ENCODE measurements at places on chromosomes 5 and 9.

- peak; percentile 61 for DNase-seq
Observed at GRCh38 chr5:135556620-135557019, 20.9 kb upstream of the NEUROG1 start.

GRCh38 chr9:33472881-33473615 lies 676 bp downstream of the NOL6 start:
- peak; percentile 25 for DNase-seq

GRCh38 chr5:123814801-123815470 lies 303.0 kb downstream of the CSNK1G3 start:
- DNase-seq, result no peak

- no peak for DNase-seq
Observed at GRCh38 chr5:383621-384020, 59.4 kb upstream of the EXOC3 start.

GRCh38 chr5:150404941-150405816 lies 7.5 kb downstream of the CD74 start:
- no peak for DNase-seq

DNA sequence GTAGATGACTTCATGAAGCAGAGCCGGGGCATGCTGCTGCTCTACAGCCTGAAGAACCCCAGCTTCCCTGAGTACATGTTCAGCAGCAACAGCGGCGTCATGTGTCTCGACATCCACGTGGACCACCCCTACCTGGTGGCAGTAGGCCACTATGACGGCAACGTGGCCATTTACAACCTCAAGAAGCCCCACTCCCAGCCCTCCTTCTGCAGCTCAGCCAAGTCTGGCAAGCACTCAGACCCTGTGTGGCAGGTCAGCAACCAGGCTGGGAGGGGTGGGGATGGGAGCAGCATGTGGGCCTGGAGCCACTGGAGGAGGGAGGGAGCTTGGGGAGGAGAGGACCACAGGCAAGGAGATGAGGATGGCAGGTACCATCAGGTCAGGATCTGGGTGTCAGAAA lies 16.2 kb downstream of the ENHO start:
- DNase-seq, result no peak

GRCh38 chr9:99966716-99967115 lies 60.3 kb downstream of the STX17 start:
- DNase-seq, result no peak

DNA sequence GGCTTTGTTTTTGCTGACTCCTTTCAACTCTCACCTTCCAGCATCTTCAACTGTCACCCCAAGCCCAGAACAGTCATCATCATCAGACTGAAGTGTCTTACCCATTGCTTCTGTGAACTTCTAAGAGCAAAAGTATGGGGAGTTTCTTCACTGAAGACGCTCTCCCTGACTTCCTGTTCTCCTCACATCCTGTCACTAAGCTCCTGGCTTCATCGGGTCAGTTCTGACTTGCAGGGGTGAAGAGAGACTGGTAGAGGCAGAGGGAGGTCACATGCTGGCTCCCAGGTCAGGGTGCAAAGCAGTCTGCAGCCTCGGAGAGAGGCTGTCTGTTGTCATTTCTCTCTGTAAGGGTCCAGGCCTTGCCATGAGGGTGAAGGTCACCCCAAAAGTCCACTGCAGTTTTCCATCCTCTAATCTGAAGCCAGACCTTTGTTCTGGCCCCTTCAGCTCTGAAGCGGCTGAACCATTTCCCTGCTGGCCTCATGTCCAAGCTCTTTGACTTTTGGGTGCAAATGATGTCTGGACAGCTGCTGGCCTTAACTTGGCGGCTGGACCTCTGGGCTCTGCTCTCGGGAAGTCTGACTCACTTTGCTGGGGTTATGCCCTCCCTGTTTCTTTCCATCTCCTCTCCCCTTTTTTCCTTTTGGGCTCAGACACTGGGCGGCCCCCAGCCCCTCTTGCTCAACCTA lies 305.0 kb downstream of the RAB3C start:
- DNase-seq, result no peak

DNA sequence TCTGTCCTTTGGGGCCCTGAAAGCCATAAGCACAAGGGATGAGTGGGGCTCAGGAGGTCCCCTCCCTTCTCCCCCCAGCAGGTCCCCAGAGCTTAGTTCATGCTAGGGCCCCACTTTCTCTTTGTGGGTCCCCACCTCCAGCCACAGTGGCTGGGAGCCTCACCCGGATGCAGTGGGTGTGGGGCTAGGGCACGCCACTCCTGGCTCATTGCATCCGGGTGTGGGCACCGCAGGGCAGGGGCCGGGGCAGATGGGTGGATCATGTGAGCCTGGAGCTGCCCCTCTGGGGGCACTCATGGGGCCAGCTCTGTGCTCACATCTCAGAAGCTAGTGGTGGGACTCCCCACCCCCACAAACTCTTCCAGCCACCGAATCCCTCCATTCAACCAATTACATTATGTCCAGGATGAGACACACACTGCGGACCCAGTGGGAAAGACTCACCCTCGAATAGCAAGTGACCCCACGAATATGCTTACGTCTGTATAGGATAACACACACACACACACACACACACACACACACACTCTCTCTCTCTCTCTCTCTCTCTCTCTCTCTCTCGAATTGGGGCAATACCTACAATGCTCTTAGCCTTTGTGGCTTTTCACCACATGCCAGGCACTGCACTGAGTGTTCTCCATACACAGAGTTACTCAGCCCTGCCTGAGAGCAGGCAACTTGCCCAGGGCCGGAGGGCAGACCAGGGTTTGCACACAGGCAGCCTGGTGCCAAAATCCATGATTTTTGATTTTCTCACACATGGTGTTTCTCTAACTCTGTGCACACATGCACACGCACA lies 16.8 kb upstream of the PHYKPL start:
- no peak for DNase-seq

DNA sequence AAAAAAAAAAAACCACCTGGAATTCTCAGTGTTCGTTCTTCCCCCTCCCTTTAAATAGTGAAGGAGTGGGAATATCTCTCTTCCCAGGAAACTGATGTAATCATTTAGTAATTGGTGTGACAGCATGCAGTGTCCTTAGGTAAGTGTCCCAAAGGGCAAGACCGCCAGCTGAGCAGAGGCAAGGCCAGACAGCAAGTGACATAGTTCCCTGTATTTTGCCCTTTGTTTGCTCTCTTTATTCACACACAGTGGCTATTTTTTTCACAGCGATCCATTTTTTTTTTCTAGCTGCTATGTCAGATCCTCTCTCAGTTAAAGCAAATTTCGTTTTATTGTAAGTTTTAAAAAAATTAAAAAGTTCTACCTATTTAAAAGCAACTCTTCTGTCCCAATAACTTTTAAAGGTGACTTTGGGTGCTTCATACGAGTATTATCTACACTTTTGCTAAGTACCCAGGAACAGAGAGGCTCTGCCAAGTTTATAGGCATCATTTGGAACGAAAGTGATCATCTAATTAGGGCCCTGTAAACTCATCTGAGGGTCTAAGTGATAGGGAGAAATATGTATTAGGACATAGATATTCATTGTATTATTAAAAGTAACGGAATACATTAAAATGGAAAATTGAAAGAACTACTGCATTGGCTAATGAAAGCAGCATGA lies 98.2 kb upstream of the ALDH1A1 start:
- DNase-seq, result no peak

- DNase-seq, result no peak
Observed at GRCh38 chr9:93960971-93961841, 6.1 kb upstream of the BARX1 start.

DNA sequence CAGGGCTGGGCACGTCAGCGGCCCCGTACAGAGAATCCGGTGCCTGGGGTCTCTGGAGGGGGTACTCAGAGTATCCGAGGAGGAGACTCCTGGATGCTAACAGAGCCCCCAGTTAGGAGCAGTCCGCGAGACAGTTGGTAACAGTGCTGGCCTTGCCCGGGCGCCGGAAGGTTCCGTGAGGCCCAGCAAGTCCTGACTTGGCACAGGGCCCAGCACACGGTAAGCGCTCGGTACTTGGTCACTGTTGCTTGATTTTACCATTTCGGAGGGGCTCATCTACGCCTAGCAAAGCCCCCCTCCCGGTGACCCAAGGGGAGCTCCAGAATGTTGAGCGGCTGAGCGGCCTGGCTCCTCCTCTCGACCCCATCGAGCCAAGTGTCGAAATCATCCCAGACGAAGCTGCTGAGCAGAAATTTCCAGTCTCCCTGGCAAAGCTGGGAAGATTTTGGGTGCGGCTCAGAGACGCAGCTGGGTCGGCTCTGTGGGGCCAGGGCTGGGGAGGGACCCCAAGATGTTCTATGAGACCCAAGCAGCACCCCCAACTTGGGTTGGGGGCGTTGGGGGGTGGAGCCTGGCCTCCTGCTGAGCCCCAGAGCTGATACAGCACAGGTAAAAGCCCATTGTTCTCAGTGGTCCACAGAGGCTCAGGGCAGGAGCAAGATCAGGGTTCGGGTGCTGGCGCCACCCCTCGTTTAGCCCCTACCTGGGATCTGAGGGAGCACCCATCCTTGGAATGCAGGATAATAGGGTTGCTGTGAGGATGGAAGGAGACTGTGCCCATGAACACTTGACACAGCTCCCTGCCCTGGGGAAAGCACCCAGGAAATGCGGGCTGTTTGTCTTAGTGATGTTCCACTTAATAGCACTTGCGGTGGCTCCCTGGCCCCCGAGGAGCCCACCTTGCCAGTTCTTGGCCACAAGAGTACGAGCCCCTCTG lies 137.2 kb downstream of the C9orf50 start:
- DNase-seq, result peak; percentile 69

- no peak for DNase-seq
Observed at GRCh38 chr5:52339285-52339684, 448.4 kb upstream of the ITGA1 start.

GRCh38 chr9:86122311-86122710 lies 23.0 kb upstream of the GOLM1 start:
- DNase-seq, result no peak

GRCh38 chr5:61808091-61808490 lies 476.0 kb downstream of the ZSWIM6 start:
- no peak for DNase-seq

GRCh38 chr9:70971723-70972122 lies 149.7 kb downstream of the TRPM3 start:
- no peak for DNase-seq

DNA sequence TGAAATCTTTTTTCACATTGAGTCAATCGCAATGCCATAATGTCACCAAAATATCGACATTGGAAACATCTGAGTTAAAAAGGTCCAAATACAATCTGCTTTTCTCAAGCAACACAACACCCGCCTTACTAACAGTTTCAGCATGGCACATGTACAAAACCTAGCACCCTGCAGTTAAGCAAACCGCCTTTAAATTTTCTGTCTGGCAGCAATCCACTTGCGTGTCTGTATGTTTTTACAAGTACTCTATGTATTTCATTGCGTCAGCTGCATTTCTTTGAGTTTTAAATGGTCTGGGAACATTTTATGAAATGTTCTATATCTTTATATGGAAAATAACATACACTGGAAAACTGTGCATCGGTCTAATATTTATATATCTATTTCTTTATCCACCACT lies 134.6 kb downstream of the DENND1A start:
- DNase-seq, result no peak

DNA sequence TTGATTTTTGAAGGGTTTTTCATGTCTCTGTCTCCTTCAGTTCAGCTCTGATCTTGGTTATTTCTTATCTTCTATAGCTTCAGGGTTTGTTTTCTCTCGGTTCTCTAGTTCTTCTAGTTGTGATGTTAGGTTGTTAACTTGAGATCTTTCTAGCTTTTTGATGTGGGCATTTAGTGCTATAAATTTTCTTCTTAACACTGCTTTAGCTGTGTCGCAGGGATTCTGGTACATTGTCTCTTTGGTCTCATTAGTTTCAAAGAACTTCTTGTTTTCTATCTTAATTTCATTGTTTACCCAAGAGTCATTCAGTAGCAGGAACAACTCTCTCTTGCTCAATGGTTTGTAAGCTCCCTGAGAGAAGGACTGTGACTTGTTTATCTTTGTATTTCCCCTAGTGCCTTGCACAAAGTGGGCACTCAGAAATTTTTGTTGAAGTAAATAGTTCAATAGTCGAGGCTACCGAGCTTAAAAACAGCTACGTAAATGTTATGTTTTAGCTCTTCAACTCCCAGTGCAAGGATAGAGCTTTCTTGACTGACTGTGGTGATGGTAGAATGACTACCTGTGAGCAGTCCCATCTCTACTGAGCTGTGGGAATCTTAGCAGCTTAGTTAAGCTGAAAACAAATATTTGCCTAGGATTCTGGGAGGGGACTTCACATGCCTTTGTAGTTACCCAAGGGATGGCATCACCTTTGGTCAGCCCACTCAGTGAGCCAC lies 225.8 kb upstream of the ELL2 start:
- DNase-seq, result no peak

GRCh38 chr5:10678244-10678643 lies 82.8 kb downstream of the DAP start:
- no peak for DNase-seq

DNA sequence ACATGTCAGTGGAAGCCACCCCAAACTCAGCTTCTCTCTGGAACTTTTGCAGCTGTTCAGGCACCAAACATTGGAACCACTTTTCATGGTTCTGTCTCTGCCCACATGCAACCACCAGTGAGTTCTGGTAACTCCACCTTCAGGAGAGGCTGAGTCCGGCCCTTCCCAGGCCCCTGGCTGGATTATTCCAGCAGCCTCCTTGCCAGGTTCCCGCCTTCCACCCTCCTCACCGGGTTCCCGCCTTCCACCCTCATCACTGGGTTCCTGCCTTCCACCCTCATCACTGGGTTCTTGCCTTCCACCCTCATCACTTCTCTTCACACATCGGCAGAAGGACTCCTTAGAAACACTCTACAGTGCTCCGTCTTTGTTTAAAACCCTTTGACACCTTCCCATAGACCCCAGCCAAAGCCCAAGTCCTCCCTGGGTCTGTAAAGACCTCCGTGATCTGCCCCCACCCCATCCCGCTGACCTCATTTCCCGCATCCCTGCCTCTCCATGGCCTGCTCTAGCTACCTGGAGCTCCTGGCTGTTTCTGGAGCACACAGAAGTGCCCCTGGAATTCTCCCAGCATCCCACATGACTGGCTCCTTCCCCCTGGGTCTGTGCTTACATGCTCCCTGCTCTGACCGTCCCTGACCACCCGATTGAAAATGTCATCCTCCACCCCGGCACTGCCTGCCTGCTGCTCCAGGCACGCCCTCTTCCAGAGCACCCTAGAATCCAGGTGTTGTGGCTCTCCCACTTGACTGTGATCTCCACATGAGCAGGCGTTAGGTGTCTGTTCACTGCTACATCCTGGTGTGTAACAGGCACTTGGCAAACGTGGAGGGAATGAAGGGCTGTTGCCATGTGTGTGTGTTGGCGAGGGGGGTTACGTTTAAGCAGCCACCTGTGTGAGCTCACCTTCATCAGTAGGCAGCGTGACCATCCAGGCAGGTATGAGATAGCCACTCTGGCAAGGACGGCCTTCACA lies 17.7 kb downstream of the ROPN1L start:
- no peak for DNase-seq

DNA sequence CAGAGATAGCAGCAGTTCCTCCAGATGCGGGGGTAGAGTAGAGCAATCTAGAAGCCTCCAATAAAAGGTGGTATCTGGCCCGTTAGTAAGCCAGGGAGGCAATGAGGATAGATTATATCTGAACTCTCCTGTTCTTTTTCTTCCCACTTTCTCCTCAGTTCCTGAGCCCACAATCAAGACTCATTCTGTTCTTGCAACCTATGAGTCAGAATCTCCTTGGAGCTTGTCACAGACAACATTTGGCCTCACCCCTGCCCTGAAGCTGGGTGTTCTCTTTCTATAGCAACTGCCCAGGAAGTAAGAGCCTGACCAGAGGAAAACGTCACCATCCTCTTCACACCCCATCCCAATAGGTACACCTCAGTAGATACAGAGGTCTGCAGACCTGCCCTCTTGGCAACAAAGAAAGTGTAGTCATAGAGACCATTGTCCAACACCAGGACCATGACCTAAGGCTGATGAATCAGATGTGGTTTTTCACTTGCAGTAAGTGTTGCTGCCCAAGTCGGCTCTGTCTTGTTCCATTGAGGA lies 76.3 kb upstream of the PCA3 start:
- peak; percentile 37 for DNase-seq

GRCh38 chr5:80988419-80988935 lies 28.3 kb downstream of the RASGRF2 start:
- no peak for DNase-seq

All from inflammatory macrophage treated with lipopolysaccharide for 1 hour (primary cell).